Kidney epithelial cell (primary cell): ENCODE measurements at places on chromosomes 5 and 9. TPM values are rescaled to one million over a fixed set of nuclear protein-coding genes. Genes with fewer than 3 reads are reported as not detected.

- DNase-seq = no peak
These were observed 382.8 kb upstream of the WWC1 start for GRCh38 chr5:167908606-167909005.

GRCh38 chr9:21996858-21997257 is 2.3 kb downstream of the CDKN2B-AS1 start:
- no peak for DNase-seq

Gene CARTPT
- not detected in 2 replicates for total RNA-seq

Gene PCSK1
- total RNA-seq = not detected in 2 replicates

DNA sequence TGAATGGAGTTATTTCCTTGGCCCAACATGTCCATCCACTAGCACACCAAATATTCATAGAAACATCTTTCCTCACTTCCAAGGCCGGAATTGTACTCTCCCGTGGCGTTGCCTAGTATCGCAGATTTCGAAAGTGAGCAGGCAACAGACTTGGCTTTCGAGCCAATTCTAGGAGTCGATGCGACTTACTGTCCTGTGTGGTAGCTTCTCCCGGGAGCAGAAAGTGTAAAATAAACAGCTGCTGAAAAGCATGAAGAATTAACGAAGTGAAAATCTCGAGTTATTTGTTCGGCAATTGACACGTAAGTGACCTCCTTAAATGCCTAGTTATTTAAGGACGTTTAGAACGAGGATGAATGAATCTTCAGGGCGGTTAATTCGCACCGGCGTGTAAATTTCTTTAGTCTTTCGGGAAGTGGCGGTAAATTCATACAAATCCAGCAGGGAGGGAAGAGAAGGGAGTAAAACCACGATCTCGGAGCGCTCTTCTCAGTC is 449 bp upstream of the PCSK5 start:
- no peak for DNase-seq

GRCh38 chr9:118268046-118268445 is 563.8 kb downstream of the TLR4 start:
- no peak for DNase-seq

Gene PCDHB4
- total RNA-seq = 0.42 and 0.48 TPM in 2 replicates

DNA sequence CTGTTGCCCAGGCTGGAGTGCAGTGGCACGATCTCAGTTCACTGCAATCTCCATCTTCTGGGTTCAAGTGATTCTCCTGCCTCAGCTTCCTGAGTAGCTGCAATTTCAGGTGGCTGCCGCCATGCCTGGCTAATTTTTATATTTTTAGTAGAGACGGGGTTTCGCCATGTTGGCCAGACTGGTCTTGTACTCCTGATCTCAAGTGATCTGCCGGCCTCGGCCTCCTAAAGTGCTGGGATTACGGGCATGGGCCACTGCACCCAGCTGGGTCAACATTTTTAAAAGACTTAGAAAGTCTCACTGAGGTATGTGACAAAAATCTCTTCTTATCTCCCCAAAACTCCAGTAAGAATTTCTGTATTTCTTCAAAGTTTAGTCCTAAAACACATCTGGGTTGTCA is 211.6 kb downstream of the CTNND2 start:
- no peak for DNase-seq

Gene IRX2
- 2.8 and 5.5 TPM in 2 replicates for total RNA-seq

Gene HK3
- 0.04 TPM in 1 of 2 replicates, not detected in the other for total RNA-seq

GRCh38 chr5:56164376-56164775 is 68.8 kb downstream of the ANKRD55 start:
- no peak for DNase-seq

Gene GALNT12
- 10.2 and 11.5 TPM in 2 replicates for total RNA-seq

Gene GPRIN1
- total RNA-seq = 17.3 and 19.9 TPM in 2 replicates

DNA sequence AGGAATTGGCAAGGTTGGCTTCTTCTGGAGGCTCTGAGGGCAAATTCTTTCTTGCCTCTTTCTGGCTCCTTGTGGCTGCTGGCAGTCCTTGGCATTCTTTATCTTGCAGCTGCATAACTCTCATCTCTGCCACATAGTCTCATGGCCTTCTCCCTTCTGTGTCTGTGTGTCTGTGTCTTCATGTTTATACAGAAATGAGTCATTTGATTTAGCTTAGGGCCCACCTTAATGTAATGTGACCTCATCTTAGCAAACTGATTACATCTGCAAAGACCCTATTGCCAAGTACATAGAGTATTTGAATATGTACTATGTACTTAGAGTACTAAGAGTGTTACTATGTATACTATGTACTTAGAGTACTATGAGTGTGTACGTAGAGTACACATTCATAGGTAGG is 122.5 kb downstream of the RFK start:
- no peak for DNase-seq

- DNase-seq = no peak
These were observed 70.8 kb downstream of the NXNL2 start for GRCh38 chr9:88605512-88606362.

Gene IGIP
- total RNA-seq = 3.1 and 4.1 TPM in 2 replicates

- no peak for DNase-seq
These were observed 10.8 kb downstream of the OR13J1 start for GRCh38 chr9:35859310-35859989.

- no peak for DNase-seq
These were observed 68.5 kb downstream of the TRPC7 start for GRCh38 chr5:136296846-136297245.

DNA sequence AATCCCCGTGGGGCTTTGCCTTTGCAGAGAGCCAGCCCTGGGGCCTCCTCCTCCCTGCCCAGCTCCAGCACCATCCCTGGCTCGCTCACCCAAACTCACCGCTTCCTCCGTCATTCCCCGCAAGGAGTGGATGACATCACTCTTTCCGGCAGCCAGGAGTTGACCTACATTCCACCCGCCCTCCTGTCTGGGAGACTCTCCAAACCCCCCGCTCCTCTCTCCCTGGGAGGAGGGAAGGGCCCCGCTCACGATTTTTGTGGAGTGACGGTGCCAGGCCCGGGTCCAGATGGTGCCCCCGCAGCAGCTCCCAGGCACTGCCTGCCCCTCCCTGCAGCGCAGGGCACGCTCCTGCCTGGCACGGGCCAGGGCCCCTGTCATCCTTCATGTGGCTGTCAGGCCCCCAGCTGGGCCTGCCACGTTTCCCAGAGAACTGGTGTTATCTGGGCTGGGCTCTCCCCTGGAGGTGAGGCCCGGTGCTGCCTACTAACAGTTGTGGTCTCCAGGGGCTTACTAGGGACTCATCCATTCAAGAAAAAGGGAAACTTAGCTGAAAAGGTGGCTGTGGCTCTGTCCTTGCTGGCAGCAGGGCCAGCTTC is 52.3 kb downstream of the NTNG2 start:
- peak; percentile 71 for DNase-seq

Gene GRAMD2B
- 36.9 and 44.2 TPM in 2 replicates for total RNA-seq

DNA sequence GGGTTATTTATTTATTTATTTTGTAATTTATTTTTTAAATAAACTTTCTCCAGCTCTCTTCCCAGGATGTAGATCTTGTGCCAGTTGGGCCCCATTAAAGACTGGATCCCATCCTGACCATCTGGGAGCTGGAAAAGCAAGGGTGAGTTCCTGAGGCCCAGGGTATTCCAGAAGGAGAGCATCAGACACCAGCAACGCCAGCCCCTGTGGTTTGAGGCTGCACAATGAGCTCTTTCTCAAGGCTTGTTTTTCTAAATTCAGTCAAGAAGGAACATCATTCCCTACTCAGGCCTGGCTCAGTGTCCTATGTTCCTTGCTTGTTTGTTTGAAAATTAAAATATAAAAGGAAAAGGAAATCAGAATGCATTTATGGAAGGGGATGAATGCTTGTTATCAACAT is 313.3 kb downstream of the EBF1 start:
- DNase-seq = no peak

DNA sequence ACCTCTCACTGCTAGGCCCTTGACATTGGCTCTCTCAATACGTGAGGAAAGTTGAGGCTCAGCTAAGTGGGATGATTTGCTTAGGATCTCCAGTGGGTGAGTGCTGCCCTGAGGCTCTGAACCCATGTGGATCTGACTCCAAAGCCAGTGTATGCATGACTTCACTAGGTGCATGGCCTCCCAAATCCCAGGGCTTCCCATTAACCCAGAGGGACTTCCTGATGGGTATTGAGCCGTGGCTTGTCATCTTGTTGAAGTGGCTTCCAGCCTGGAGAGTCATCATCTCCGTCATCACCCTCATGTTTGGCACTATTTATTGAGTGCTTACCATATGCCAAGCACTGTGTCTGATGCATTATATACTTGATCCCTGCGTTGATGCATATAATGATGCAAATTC is 37.3 kb upstream of the TEX48 start:
- no peak for DNase-seq

DNA sequence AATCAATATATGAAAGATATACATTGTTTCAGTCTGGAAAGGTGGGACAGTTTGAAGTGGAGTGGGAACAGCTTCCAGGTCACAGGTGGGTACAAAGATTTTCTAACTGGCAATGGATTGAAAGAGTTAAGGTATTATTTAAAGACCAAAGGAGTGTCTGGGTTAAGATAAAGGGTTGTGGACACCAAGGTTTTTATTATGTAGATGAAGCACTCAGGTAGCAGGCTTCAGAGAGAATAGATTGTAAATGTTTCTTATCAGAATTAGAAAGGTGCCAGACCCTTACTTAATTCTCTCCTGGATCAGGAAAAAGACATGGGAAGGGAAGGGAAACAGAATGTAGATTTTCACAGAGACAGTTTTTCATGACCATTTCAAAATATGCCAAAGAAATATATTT is 1174.8 kb downstream of the MAT2B start:
- no peak for DNase-seq

DNA sequence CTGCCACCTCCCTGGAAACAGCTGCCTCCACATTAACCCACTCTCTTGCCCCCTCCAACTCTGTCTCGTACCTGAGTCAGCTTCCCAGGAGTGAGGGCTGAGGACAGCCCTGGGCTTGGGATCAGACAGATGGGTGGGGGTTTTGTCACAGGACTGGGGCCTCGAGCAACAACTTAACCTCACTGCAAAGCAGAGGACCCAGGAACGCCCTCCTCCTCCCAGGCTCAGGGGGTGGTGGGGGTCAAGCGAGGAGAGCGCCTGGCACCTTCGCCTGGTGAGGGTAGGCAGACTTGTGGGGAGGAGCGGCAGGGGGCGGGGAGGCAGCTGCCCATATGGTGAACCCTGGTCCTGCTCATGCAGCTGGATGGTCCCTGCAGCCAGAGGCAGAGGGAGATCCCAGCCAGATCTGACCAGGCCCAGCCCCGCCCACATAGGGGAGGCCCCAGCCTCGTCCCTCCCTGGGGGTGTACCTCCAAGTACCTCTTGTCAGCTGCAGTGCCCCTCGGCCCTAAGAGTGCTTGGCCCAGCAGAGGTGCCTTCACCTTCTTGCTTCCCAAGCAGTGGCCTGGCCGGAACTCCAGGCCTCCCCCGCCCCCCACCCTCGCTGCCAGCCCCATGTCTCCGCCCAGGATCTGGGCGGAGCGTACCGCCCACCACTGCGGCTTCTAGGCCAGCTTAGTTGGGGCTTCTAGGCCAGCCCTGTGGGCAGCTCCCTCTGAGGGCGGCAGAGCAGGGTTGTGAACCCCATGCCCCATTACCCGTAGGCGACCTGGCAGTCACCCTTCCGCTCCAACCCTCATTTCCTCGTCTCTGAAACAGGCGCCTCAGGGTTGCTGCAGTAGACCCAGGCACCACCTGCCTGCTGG is at the start of gene SARDH:
Gene SARDH, minus strand, starts transcription at position 579 of the 866 bp plus-strand sequence. CDS start 4,179 bp downstream, outside the sequence.
- DNase-seq = no peak
